Fibroblast of skin of left biceps (primary cell): ENCODE measurements at places on chromosomes 2 and 18.
A peak's percentile ranks its signal among the peaks of the same experiment; 100 is the strongest.

- DNase-seq, result peak; percentile 85
Measured at GRCh38 chr2:174663550-174663949, 65.9 kb upstream of the WIPF1 start.

GRCh38 chr2:239601880-239602279 is 201.1 kb upstream of the HDAC4 start:
- no peak for DNase-seq

DNA sequence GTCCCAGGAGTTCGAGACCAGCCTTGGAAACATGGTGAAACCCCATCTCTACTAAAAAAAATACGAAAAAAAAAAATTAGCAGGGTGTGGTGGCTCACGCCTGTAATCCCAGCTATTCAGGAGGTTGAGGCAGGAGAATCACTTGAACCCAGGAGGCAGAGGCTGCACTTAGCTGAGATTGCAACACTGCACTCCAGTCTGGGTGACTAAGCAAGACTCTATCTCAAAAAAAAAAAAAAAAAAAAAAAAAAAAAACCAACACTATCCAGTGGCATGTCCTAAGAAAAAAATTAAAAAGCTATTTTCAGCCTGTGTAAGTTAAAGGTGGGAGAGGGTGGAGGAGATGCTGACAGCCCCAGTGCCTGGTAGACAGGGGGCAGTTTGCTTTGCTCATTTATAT is 32.2 kb upstream of the REL start:
- DNase-seq, result no peak

GRCh38 chr18:10473132-10473531 is 18.7 kb downstream of the APCDD1 start:
- no peak for DNase-seq

- no peak for DNase-seq
Measured at GRCh38 chr2:168552450-168552856, 96.4 kb downstream of the CERS6 start.

DNA sequence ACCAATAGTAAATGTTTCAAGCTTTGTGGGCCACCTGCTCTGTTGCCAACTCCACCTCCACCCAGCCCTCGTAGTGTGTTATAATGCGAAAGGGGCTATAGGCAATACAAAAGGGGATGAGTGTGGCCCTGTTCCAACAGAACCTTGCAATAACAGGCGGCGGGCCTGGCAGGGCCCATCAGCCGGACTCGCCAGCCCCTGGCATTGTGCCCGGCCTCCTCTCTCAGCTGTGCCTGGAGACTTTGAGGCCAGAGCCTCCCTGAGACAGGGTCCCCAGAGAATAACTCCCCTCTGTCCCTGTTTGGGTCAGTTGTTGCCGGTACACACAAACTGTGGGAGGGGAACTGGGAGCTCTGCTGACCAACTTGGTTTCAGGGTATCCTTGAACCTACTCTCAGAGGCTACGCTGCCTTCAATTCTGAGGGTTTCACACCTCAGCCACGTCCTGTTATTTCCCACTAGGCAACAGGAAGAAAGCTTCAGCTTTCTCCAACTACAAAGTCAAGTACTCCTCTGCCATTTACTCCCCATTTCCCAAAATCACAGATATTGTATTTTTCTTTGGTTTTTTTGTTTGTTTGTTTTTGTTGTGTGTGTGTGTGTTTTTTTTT is 58.0 kb upstream of the ZNF236 start:
- DNase-seq, result no peak

DNA sequence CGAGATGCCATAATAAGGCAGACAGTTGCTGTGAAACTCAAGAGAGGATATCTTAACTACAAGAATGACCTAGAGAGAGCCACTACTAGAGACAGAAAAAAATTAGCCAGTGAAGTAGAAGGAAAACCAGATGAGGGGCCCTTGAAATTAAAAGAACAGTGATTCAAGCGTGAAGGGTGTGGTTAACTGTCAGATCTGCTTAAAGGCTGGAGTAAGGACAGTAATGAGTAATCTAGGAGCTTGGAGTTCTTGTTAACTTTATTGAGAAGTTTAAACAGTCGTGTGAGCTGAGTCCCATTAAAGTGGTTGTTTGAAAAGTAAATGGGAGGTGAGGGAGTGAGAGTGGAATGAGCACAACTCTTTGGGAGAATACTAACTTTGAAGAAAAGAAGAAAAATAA is 21.3 kb downstream of the PIGN start:
- no peak for DNase-seq

DNA sequence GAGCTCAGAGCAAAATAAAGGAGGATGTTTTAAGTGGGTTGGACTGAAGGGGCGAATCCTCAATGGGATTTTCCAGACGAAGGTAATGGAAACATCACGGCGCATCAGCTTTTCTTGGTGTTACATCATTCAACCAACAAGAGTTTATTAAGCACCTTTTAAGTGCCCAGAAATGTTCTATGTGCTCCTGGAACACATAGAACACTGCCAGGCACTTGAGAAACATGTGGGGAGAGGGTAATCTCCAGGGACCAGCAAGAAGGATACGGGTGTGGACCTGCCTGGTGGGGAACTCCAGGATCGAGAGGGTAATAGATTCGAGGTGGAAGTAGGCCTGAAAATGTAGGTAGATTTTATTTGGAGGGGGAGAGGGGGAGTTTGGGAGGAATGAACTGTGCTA is 168.6 kb downstream of the PRKCE start:
- DNase-seq, result no peak

DNA sequence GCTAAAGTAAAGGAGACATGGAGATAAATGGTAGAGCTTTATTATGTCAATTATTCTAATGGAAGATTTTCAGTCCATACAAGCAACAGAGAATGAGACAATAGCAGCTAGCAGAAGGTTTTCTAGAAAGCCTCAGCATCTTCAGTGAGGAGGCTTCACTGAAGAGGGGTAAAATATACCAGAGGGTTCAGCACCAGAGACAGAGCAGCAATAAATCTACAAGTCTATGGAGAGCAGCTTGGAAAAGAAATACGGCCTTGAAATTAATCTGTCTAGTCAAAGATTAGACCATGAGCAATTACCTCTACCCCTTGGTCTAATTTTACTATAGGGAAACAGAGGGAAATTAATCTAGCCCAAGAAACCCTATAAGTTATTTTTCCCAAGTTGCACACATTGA is 185.7 kb upstream of the CRIM1 start:
- DNase-seq, result no peak

- peak; percentile 50 for DNase-seq
Measured at GRCh38 chr2:75523313-75524275, 37.1 kb downstream of the EVA1A start.

DNA sequence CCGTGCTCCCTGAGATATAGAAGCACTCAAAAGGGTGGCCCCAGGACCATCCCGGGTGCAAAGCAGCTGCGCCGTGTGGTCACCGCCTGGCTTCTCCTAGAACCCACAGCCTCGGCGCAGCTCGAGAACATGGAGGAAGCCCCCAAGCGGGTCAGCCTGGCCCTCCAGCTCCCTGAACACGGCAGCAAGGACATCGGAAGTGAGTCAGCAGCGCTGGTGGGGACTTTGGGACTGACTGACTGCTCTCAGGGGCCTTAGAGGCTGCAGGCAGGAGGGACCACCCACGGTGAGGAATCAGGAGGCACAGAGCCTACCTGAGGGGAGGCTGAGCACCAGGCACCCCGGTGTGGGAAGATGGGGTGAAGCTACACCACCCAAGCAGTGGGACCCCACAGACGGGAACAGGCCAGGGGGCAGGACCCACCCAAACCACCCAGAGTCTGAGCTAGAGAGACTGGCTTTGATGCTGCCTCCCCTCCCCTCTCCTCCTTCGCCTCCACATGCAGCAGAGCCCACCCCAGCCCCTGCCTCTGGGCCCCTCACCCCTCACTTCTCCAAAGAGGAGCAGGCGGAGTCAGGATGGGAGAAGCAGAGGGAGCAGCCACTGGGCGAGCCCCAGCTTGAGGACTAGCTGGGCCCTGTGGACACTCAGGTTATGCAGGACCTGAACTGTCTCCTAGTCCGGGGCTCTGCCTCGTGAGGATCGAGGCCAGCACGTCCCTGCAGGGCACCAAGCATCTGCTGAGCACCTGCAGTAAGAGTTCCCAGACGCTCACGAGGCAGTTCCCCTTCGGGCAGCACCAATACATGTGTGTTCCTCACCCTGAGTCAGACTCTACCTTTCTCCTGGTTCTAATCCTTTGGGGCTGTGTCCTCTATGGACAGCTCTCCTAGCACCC is 28.7 kb downstream of the MTERF4 start:
- no peak for DNase-seq

GRCh38 chr18:58924473-58924872 is 59.8 kb downstream of the ZNF532 start:
- no peak for DNase-seq

GRCh38 chr2:144663207-144663606 is 143.3 kb upstream of the ZEB2 start:
- no peak for DNase-seq

DNA sequence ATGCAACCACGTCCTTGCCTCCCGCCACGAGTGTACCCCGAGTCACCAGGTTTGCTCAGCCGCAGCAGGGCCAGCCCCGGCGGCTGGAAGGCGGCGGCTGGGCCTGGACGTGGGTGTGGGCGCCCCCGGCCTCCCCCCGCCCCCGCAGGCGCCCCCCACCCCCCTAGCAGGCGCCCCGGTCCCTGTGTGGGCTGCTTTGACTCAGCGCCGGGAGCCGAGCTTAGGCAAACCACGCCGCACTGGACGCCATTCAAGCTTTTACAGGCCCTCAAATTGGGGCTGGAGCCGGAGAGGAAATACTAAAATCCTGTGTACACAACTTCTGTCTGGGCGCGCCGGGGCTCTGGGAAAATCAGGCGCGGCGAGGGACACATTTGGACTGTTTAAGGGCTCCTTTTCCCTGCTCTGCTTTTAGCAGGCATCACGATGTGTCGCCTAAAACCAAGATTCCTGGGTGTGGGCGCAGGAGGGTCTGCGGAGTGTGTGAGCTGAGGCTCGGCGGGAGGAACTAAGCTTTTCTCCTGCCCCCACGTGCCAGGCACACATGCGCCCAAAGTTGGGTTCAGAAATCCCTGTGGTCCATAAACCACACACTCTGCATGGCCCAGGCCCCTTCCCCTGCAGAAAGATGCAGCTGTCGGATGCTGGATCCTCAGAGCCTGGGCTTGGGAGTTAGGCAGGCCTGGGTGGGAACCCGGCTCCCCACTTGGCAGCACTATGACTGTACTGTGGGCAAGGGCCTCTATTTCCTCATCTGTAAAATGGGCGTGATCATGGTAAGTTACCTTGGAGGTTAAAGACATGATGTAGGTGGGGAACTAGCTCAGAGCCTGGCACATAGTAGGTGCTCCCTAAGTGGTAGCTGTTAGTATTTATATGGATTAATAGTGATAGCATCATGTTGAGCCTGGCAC is 57.6 kb downstream of the ATOH8 start:
- peak; percentile 47 for DNase-seq

- DNase-seq, result no peak
Measured at GRCh38 chr2:20164734-20165478, 60.0 kb downstream of the SDC1 start.

GRCh38 chr2:233844064-233844807 is 10.1 kb downstream of the HJURP start:
- DNase-seq, result no peak

- no peak for DNase-seq
Measured at GRCh38 chr2:20484810-20485611, 38.1 kb downstream of the RHOB start.

- DNase-seq, result no peak
Measured at GRCh38 chr18:24656551-24657443, 196.4 kb downstream of the HRH4 start.

- no peak for DNase-seq
Measured at GRCh38 chr2:152583512-152584229, 133.6 kb downstream of the PRPF40A start.

- DNase-seq, result no peak
Measured at GRCh38 chr18:66676699-66677098, 72.8 kb upstream of the CDH19 start.

GRCh38 chr2:108894766-108895165 is 94.3 kb downstream of the EDAR start:
- no peak for DNase-seq

DNA sequence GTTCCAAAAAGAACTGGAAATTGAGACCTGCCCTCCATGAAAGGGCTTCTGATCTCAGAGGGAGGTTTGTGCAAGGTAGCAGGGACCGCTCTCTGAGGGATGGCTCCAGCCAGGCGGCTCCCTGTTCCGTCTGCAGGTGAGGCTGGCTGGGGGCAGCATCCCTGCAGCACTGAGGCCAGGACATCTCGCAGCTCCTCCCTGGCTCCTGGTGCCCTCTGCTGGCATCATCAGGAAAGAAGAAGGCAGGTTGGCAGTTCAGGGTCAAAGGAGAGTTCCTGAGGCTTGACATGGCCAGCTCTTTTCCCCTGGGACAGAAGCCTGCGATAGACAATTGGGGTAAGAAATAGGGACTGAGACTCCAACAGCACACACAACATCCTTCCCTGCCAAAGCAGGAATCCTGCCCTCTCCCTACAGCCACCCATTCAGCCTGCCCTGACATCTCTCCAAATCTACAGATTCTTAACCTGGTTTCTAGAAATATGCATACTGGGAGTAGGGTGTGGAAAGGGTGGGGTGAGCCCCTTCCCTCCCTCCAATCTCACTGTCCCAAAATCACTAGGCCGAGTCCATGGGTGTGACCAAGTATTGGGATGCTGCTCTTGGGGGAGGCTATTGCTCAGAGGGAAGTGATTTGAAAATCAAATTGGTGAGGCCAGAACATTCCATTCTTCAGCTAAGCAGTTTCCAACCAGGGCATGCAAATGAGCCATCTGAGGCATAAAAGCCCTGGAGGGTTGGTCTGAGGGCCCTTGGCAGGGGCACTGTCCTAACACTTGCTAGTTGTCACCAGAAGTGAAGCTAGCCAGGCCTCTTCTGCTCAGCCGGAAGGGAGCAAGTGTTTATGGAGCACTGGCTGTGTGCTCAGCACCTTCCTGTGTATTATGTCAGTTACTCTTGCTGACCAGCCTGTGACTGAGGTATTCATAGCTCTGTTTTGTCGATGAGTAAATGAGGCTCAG is 185.4 kb downstream of the TFCP2L1 start:
- DNase-seq, result no peak

DNA sequence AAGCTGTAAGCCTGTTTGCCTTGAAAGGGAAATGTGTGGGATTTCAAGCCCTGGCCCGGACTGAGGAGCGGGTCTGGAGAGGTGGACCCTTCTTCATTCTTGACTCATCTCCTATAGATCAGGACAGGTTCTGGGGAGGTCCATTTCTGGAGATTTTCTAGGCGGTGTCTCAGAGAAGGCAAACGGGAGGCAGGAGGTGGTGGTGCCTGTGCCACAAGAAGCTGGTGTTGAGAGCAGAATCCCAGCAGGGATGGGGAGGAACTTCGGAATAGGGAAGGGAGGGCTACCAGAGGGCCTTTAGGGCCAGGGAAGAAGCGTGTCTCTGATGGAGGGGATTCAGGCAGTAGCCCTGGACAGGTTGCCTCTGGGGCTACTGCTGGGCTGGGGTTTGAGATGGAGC is 93.0 kb downstream of the CTIF start:
- DNase-seq, result no peak

DNA sequence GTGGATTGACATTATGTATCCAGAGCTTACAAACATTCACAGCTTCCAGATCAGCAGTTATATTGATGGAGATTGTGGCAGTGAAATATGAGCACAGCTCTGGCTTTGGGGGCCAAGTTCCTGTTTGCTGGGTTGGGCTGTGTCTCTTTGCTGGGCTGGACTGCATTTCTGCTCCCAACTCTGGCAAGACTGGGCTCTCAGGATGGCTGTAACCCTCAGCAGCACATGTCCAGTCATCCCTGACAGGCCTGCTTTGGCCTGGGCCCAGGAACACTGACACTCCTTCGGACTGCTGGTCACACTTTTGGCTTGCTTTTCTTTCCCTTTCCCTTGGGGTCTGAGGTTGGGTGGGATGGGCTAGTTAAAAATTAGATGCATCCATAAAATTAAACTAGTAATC is 17.9 kb upstream of the VPS4B start:
- DNase-seq, result no peak

GRCh38 chr2:64036034-64036705 is 16.9 kb upstream of the VPS54 start:
- no peak for DNase-seq
